Stimulated activated CD8-positive, alpha-beta memory T cell treated with anti-CD3 and anti-CD28 coated beads, Interleukin-2, amount 100 ng/mL, for 1 hour (primary cell): ENCODE measurements at places on chromosomes 7 and 10.

DNA sequence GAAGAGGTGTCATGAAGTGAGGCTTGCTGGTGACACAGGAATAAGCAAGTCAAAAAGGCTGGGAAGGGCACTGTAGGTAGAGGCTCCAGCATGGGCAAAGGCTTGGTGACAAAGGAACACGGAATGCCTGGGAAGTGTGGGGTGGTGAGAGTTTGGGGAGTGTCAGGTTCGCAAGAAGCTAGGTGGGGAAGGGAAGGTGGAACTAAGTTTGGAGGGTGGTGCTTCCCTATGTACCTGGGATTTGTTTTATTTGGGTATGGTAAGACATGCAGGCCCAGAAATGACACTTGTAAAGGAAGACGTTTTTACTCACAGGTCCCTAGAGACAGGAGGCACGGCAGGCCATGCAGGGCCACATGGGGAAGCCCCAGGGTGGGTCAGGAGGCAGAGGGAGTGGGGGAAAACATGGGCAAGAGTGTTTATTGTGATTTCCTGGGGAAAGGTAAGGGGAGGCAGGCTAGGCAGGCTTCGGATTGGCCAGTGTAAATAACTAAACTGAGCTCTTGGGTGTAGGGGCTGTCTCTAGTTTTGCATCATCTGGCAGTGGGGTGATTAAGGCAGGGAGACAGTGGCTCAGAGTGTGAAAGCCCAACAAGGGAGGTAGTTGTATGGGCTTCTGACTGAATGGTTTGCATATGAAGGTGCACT, 52.1 kb downstream of the SH2D4B start:
- DNase-seq, result no peak

GRCh38 chr10:69088471-69088769, 517 bp downstream of the SRGN start:
- DNase-seq, result no peak

- no peak for DNase-seq
These were observed 217.3 kb downstream of the SNX10 start for GRCh38 chr7:26508917-26509316.

DNA sequence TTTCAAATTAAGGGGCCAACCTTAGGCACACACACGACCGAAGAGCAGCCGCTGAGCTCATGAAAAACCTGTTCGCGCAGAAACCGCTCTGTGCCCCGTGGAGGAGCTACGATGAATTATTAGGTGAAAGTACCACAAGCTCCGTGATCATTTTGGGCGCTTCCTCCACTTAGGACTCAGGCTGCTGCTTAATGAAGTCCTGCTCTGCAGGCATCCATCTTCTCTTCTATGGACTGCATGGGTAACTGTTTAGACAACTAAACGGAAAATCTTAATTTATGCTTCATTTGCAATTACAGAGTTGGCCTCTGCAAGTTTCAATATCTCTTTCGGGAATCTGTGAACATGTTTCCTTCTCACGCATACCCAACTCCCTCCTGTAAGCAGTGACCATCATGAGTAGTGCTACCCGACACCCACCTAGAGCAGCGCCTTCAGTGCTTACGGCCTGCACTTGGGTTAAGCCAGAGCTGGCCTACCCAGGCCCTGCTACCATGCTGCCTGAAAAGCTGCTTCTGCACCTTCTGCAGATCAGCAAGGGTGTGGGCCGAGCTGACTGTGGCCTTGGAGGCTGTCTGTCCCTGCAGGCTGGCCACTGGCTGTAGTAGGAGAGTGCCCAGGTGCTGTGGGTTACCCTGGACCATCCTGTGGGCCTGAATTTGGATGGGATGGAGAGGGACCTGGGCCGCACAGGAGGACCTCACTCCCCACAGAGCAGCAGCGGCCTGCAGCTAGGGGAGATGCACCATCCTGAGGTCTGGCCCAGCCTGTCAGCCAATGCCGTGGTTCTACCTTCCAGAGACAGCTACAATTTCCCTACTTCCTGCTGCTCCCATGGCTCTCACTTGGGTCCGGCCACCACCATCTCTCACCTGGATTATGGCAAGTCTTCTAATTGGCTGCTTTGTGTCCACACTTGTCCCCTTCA, 36.0 kb downstream of the GNA12 start:
- no peak for DNase-seq

GRCh38 chr7:74561898-74562613, 95.5 kb upstream of the GTF2I start:
- DNase-seq, result no peak

DNA sequence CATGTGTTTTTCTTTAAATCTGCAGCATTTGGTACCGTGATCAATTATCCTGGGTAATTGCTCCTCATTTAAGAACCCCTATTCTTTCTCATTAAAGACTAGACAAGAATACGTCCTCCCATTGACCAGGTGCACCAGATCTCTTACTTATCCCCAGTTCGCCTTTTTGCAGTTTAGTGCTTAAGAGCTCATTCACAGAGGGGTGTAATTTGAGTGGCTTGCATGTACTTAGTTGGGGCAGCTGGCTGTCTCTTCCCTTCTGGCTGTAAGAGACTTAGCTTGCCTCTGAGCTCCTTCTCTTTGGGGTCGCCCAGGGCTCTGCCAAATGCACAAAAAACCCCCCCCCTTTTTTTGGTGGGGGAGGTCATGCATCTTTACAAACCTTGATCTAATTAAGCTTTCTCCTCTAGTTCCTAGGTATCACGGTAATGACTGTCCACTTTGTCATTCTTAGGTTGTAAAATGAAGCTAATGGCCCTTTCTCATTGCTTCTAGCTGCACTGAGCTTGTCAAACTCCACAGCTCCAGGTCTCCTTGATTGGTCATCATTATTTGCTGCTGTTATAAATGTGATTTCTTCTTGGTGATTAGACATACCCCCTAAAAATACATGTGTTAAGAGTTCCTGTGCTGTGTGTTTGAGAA, 26.3 kb downstream of the GAD2 start:
- no peak for DNase-seq

DNA sequence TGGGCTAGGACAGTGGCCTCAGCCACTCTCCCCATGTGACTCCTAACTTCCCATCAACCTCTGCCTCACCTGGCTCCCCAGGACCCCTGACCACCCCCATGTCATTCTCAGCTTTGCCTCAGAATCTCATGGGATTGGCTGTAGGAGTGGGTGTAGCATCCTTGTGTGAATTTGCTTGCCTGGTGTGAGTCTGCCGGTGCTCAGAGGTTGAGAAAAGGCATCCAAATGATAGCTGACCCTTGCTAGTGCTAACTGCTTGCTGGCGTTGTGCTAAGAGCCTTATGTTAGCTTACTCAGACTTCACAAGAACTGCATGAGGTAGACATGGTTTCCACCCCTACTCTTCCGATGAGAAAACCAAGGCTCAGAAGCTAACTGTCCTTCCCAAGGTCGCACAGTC, 74.2 kb downstream of the COL13A1 start:
- no peak for DNase-seq

GRCh38 chr10:44016589-44017482, 368.1 kb downstream of the CXCL12 start:
- no peak for DNase-seq

- no peak for DNase-seq
These were observed 1.6 kb upstream of the ANKRD2 start for GRCh38 chr10:97570789-97571471.

- DNase-seq, result no peak
These were observed 68.9 kb upstream of the CARD11 start for GRCh38 chr7:3112479-3113134.

DNA sequence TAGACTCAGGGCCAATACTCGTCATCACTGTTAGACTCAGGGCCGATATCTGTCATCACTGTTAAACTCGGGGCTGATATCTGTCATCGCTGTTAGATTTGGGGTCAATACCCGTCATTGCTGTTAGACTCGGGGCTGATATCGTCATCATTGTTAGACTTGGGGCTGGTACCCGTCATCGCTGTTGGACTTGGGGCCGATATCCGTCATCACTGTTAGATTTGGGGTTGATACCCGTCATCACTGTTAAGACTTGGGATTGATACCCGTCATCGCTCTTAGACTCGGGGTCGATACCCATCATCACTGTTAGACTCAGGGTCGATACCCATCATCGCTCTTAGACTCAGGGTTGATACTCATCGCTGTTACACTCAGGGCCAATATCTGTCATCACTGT, 56.5 kb downstream of the BEND7 start:
- no peak for DNase-seq

- DNase-seq, result no peak
These were observed 137.6 kb downstream of the ZNF467 start for GRCh38 chr7:149635561-149636329.

- DNase-seq, result no peak
These were observed 54.7 kb upstream of the CCAR1 start for GRCh38 chr10:68666280-68666760.
